ENCODE measurements at places on chromosomes 3 and 15. TPM values are rescaled to one million over a fixed set of nuclear protein-coding genes. Genes with fewer than 3 reads are reported as not detected.

GRCh38 chr15:62147149-62147548 is 17.9 kb downstream of the C2CD4B start:
- DNase-seq: no peak

DNA sequence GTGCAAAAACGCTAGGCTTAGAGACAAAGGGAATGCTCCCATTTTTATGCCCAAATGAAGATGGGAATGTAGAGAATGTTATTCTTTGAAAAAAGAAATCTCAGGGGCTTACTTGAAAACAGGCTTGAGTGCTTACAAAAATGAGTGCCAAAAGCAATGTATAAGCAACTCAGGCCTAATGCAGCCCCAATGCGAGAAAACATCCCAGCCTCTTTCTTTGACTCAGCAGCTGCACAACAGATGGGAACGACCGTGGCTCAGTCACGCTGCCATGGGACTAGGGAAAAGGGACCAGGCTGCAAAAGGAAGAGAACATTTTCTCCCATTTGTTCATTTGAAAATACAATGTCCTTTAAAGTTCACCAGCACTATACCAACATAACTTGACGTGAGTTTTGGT is 246.4 kb upstream of the LRIG1 start:
- no peak for DNase-seq

DNA sequence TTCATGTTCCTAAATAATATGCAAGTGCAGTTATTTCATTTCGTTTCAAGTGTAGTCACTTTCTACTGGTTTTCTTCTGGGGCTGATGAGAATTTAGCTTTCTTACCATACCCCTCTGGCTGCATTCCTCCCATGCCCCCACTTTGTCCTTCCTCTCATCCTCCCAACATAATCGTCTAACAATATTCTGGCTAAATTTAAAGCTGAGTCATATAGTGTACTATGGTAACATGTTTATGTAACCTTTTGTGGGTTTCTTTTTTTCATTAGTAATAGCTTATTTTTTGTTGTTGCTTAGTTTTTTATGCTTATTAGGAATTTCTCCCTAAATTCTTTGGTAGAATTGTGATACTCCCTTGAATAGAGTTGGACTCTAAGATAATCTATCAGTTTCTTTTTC is 30.5 kb downstream of the DUT start:
- no peak for DNase-seq

- no peak for DNase-seq
These were observed 34.0 kb downstream of the SCG5 start for GRCh38 chr15:32675466-32675865.

DNA sequence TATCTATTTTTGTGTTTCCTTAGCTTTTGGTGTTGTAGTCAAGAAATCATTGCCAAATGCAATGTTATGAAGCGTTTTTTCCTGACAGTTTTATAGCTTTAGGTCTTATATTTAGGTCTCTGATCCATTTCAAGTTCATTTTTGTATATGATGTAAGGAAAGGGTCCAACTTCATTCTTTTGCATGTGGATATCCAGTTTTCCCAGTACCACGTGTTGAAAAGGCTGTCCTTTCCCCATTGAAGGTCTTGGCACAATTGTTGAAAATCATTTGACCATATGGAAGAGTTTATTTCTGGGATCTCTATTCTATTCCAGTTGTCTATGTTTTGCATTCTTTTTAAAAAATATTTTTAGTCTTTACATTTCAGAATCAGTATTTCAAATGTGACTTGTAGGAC is 14.6 kb upstream of the SNRPN start:
- DNase-seq: no peak

Gene PCOLCE2
- not detected for polyA plus RNA-seq

Data from endothelial cell of umbilical vein (primary cell).